ENCODE measurements at places on chromosomes 6 and 20.
A peak's percentile ranks its signal among the peaks of the same experiment; 100 is the strongest.

- DNase-seq = peak; percentile 57
These were observed 130.2 kb upstream of the AKIRIN2 start for GRCh38 chr6:87832025-87832825.

- DNase-seq = no peak
These were observed 48.2 kb downstream of the IRF4 start for GRCh38 chr6:439641-440167.

DNA sequence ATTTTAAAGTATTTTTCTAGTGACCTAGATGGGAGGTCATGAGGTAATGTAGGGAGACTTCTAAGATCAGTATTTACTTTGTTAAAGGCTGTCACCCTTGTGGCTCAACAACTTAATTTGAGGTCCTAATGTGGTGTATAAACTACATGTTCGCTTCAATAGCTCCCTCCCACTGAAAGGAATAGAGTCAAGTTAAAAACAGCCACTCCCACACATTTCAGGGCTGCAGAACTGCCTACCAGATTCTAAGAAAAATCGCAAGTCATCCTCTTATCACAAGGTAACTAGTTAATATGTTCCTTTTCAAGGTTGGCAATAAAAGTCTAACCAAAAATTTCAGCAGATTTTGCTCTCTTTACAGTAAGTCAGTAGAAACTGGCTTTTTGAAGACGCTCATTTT is 15.1 kb downstream of the GSTA1 start:
- no peak for DNase-seq

DNA sequence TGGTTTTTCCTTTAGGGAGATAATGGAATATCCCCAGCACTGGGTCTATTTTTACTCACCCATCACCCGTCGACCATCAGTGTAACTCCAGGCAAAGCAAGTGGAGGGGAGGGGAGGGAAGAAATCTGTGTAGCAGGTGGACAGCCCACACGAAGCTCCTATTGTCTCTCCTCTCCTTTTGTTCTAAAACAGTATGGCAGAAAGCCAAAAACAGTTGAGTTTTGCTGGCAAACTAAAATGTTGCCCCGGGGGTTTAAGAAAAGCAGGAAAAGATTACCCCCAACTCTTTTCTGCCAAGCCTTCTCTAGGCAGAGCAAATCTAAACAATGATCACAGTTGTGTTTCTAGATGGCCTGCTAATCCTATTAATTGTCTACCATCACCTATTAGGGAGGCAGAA is 89.7 kb downstream of the PREP start:
- DNase-seq = no peak

GRCh38 chr20:38873050-38873581 is 53.1 kb upstream of the FAM83D start:
- DNase-seq = no peak

DNA sequence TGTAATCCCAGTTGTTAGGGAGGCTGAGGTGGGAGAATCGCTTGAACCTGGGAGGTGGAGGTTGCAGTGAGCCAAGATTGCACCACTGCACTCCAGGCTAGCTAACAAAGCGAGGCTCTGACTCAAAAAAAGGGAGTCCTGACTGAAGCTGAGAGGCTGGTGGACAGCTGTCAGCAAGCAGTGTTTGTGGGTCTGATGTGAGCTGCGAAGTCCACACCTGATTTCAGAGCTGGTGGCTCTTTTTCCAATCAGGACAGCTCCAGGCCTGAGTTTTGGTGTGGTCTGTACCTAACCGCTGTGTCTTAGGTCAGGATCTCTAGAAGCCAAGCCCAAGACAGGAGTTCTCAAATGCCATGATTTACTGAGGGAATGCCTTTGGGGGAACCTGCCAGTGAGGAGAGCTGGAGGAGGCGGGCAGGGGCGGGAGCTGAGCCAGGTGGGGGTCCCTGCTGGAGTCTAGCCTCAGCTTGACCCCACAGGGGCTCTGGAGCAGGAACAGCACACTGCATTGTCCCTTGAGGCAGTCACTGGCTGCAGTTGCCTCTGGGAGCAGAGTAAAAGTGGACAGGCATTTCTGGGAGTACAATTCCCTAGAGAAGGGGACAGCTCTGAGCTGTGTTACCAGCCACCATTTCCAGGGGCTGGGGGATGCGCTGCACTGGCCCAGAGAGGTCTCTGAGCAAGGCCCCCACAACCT is 5.0 kb downstream of the GFRA4 start:
- DNase-seq = no peak

DNA sequence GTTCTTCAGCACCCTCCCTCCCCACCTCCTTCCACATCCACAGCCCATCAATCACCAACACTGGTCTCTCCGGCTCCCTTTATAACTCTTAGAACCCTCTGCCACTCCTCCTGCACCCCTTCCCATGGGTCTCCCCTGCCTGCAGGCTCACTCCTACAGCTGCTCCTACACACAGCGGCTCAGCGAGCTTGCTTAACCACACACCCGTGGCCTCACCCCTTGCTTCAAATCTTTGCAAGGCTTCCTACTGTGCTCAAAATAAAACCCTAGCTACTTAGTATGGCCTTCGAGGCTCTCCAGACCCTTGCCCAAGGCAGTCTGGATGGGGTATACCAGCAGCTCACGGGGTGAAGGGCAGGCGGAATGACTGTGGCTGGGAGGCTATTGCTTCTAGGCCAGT is 63.7 kb downstream of the JPH2 start:
- DNase-seq = no peak

DNA sequence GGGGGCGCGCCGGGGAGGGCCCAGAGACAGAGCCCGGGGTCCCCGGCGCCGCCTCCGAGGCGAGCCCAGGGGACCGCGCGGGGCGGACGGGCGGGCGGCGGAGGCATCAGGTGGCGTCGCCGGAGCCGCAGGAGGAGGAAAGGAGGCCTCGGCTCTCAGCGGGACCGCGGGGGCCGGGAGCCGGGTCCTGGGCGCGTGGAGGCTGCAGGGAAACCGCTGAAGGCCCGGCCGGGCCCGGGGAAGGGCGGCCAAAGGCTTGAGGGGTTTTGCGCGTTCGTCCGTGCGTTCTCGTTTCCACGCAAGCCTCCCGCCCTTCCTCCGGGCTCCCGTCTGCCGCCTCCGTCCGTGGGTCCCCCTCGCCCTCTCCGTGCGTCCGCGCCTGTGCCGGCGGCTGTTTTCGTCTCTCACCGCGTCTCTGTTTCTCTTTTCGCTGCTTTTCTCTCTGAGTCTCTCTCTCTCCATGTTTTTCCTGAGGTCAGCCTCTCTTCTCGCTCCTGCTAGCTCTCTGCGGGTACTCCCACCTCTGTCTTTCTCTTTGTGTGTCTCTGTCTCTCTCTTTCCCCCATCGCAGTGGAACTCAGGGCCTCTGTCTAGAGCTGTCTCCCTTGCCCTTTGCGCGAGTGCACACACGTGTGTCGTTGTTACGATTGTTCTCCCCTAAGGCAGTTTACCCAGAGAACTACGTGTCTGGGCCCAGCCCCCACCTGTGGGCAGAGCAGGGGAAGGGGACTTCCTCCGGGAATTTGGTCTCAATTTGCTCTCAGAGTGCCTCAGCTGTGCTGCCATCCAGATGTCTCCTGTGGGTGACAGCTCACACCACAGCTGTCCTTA is 2.1 kb downstream of the IRF4 start:
- no peak for DNase-seq

GRCh38 chr6:40165036-40165709 is 230.9 kb upstream of the MOCS1 start:
- no peak for DNase-seq

- no peak for DNase-seq
These were observed 44.3 kb downstream of the SLC9A8 start for GRCh38 chr20:49856904-49857303.

DNA sequence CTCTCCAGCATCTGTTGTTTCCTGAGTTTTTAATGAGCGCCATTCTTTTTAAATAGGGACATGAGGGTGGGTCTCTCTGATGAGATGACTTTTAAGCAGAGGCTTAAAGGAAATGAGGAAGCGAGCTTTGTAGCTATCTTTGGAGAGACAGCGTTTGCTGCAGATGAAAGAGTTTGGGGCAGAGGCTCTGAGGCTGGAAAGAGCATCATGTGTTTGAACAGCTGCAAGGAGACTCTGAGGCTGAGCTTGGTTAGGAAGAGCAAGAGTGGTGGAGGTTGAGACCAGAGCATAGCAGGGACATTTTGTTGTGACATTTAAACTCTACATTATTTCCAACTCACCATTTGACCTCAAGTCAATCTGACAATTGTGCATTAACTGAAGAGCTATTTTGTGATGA is 38.3 kb upstream of the TMX4 start:
- DNase-seq = no peak

DNA sequence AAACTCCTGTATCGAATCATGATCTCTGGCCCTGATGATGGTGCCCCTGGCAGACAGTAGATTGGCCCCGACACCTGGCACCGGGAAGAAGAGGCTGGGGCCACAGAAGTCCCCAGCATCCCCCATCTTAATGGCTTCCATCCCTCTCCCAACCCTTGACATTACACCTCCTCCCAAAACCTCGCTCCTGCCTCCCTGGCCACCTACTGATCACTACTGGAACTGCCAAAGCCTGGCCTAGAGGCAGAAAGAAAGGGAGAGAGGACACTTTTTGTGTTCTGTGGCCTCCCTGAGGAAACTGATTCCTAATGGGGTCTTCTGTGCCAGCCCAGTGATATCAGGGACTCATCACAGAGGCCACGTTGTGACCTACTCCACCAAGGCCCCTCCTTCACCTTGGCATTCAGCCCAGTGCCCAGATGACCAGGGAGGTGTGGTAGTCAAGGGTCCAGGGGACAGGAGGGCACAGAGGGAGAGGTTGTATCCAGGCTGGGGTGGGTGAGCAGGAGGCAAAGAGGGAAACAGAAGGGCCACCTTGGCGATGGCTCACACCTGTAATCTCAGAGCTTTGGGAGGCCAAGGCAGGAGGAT is 6.1 kb downstream of the C20orf173 start:
- DNase-seq = peak; percentile 12

- DNase-seq = no peak
These were observed 121.1 kb upstream of the COL21A1 start for GRCh38 chr6:56368491-56368890.

GRCh38 chr6:8785223-8785622 is 349.9 kb upstream of the SLC35B3 start:
- DNase-seq = peak; percentile 38

Measured in bronchial epithelial cell (primary cell).